ENCODE measurements at places on chromosomes 13 and 19.

- DNase-seq, result no peak
Measured at GRCh38 chr13:50912851-50913250, 3.3 kb downstream of the RNASEH2B start.

DNA sequence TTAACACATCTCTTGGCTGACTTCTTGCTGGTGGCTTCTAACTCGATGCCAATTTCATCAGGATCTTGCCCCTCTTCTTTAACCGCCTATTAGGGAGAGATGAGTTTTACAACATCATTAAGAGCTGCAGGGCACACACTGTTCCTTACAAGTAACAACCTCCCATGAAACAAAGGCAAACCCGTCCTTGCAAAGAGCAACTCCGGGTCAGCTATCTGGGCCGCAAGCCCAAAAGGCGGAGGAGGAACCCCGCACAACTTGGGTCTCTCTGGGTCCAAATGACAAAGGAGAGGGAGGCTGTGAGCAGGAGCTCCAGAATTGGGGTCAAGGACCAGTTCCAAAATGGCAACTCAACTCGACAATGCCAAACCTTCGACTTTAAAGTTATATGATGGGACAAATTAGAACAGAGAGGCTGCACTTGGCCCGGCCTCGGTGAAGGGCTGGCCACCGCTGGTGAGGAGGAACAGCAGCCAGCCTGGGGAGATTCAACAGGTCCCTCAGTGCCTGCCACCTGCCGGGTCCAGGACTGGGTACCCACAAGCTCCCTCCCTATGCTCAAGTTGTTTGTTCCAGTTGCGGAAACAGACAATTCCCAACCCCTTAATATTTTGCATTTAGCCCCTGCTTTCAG lies 1.1 kb downstream of the SAFB2 start:
- no peak for DNase-seq

DNA sequence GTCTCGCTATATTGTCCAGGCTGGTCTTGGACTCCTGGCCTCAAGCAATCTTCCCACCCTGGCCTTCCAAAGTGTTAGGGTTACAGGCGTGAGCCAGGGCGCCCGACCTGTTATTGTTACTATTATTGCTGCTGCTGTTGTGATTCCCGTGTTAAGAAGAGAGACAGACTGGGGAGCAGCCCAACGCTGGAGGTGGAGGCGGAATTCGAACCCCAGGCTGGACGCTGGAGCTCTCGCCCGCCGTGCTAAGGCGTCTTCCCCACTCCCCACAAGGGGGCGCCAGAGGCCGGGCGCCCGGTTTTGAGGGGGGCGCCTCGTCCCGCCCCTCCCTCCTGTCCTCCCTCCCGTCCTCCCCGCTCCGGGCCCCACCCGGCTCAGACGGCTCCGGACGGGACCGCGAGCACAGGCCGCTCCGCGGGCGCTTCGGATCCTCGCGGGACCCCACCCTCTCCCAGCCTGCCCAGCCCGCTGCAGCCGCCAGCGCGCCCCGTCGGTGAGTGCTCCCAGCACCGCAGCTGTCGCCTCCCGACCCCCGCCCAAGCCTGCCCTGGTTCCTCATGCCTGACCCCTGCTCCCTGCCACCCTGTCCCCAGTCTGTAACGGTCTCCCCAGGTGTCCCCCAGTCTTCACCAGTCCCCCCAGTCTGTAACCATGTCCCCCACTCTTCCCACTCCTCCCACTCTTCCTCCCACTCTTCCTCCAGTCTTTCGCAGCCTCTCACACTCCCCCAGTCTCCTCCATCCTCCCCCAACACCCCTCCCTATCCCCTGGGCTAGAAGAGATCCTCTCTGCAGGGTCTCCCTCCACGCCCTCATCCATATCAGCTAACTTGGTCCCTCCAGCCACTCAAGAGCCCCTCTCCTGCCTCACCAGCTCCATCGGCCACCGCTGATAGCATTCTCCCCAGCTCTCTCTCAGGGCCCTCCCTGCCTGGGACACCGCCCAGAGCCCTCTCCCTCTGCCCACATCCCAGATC lies at the start of gene EHD2:
Gene EHD2 (plus strand): TSS at position 377 of the 976 bp plus-strand sequence. CDS start 3,191 bp downstream, outside the sequence.
- peak; percentile 77 for DNase-seq

GRCh38 chr13:36421447-36421846 lies 10.8 kb upstream of the CCNA1 start:
- DNase-seq, result peak; percentile 59

- DNase-seq, result no peak
Measured at GRCh38 chr13:52053460-52053859, 29.0 kb downstream of the UTP14C start.

DNA sequence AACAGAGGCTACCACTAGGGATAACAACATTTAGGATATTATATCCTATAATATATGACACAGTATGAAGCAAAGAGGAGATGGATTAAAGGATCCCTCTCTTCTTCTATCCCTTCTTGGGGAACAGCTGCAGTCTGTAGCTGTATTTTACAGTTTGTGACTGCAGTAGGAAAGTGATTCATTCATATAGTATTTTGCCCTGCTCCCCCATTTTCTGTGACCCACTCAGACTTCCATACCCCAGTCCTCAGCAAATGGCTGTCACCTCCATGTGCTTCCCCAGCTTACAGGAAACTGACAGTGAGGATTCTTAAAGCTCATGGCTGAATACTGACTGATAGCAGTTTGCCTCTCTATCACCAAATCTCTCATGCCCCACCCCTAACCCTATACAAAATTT lies 27.5 kb downstream of the MICU2 start:
- peak; percentile 73 for DNase-seq

GRCh38 chr13:50829896-50830295 lies 13.6 kb downstream of the DLEU7 start:
- no peak for DNase-seq

DNA sequence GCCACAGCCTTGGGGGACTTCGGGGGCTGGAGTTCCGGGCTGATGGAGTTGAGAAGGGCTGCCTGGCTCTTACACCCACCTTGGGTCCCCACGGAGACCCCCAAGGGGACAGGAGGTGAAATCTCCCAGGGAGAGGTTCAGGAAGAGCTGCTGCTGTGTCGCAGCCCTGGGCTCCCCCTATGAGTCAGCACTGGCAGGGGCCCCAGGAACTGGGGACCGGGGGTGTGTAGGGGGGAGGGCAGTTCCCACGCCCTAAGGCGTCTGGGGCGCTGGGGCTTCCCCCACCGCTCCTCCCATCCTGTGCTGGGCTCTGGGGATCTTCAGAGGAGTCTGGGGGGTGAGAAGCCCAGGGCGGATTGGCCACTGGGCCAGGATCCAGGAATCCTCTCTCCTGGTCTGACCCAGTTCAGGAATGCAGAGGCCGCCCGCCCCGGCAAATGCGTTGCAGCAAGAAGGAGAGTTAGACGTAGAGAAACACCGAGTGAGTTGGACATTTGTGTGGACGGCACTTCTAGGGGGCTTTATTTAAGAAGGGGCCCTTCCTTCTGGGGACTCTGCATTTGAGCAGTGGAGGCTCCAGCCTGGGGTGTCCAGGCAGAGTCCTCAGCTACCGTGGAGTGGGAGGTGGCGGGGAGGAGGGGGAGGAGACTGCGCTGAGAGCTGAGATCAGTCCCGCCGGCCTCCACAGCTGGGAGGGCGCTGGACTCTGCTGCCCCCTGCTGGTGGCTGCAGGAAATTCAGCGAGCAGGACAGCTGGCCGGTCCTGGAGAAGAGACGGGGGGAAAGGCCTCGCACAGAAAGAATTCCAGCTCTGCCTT lies 15.0 kb upstream of the NANOS3 start:
- DNase-seq, result peak; percentile 92

DNA sequence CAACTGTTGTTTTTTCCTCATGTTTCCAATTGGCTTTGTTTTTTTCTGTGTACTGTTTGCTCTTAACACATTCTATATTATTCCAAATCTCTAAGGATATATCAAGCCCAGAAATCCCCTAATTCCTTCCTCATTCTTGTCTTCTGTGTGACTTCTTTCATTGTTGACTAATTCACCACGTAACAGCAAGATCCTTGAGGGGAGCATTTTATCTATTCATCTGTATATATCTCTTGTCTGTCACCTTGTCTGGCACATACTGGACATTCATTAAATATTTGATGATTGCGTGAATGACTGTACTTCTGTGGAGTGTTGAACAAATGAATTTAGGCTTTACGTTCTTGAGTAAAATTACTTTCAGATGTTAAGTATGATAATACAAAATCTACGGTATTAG lies 44.8 kb upstream of the OLFM4 start:
- DNase-seq, result no peak

DNA sequence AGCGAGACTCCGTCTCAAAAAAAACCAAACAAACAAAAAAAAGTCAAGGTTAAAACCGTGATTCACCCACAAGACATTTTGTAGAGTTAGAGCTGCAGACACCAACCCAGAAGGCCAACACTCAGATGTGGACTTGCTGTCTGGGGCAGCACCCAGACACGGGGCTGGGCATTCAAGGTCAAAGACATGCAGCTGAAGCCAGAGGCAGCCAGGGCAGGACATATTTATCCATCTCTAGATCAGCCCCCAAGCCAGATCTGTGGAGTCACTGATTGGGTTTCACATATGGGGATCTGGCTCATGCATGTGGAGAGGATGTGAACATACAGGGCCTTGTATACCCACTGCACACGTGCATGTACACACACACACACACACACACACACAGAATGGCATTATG lies 3.6 kb downstream of the KLK15 start:
- DNase-seq, result no peak

- no peak for DNase-seq
Measured at GRCh38 chr13:91540158-91540736, 141.8 kb downstream of the GPC5 start.

DNA sequence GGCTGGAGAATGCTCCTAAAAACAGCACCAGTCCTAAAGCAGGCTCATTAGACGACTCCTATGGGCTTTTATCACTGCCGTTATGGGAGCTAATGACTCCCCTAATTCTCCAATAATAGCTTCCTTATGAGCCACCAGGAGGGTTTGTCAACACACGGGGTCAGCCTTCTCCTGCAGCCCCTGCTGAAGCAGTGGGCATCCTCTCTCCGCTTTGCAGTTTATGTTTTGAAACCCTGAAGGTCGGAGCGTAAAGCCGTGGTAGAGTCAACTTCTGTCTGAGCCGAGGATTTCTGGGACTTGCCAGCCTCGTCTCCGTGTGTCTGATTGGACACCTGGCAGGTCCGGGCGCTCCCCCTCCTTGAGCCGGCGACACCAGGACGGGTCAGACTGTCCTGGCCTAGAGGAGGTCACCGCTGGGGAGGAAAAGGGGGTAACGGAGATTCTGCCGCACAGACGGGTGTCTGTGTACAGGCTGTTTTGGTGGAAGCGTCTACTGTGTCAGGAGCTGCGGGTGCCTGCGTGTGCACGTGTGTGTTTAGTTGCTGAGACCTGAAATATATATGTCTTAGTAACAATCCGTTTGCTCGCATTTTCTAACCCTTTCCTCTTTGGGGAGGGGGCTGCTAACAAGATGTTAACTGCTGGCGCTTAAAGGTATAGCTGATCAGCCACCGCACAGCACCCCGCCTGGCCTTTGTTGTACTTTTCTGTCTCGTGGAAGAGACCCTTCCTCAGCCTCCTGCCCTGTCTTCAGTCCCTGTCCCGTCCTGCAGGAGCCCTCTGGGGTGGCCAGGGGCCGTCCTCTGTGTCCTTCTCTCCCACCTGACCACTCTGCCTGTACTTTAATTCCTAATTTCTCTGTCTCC lies 1.9 kb downstream of the KDM4B start:
- DNase-seq, result peak; percentile 53

DNA sequence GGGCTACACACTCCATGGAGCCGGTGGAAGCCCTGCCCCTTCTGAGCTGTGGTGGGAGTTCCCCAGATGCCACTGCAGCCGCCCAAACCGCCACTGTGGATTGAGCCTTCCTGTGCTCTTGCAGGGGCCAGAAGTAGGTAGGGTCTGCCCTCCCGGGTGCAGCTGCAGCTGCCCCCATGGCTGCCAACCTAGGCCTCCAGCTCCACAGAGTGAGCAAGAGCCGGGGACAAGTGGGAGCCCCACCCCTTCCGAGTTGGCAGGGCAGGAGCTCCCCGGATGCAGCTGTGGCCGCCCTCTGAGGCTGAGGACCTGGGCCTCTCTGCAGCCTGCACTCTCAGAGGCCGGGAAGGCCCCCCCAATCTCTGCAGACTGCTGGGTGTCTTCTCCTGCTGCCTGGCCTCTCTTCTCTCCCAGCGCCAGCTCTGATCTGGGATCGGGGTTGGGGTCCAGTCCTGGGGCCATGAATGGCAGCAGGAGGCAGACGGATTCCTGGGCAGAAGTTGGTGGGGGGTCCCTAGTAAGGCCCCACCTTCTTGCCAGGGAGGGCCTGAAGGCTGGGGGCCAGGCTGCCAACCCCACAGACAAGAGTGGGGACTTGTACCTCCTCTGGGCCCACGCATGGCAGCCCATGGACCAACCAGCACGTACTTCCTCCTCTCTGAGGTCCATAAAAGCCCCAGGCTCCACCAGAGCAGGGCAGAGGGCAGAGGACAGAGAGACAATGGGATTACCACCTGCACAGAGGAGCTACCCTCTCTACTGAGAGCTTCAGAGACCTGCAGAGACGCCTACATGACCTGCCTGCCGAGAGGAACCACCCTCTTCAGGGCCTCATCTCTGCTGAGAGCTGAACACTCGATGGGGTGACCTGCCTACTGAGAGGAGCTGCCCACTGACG lies 28.9 kb downstream of the AP2S1 start:
- DNase-seq, result no peak

GRCh38 chr19:38213911-38214625 lies 10.0 kb downstream of the DPF1 start:
- peak; percentile 81 for DNase-seq

DNA sequence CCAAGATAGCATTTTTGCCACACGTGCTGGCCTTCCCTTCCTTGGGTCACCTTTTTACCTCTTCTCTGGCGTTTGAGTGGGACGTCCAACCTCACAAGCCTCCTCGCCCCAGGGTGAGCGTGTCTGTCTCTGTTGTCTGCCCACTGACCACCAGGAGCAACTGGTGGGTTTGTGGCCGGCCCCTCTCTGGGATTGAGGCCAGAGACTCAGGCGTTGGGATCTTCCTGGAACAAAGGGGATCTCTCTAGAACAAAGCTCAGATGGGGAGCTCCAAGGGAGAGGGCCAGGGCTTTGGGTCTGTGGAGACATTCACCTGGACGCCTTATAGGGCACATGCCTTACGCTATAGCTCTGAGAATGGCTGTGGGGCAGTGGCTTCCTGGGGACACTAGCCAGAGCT lies 17.4 kb downstream of the COMP start:
- DNase-seq, result no peak

DNA sequence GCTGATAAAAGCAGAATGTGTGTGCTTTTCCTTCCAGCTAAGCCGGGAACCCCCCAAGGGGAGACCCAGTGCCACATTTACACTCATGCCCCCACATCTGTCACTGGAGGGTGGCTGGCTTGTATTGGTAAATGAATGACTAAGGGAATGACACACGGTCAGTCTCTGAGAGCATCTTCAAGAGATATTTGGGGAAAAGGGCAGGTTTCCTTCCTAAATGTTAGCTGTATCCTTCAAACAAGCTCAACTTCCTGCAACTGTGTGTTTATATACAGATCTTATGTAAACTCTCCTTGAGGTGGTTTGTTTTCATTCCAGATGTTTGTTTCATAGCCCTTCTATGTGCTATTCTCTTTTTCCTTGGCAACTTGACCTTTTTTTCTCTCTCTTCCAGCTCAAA lies 192.6 kb downstream of the COL4A1 start:
- DNase-seq, result peak; percentile 53

DNA sequence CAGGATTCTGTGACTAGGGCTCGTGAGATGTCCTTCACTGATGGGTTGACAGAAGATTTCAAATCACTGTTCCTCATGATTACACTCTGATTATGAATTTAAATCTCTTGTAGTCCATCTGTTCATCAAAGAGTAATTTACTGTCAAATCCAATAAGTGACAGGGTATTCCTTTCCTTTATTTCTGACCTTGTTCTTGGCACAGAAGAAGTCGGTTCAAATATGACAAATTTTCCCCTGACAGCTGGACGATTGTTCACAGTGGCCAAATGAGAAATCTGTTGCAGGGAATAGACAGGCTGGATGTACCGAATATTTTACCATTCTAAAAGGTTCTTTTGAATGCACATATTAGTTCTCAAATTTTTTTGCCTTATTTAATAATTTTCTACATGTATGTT lies 767.3 kb upstream of the GPC6 start:
- DNase-seq, result no peak
